Lower leg skin (tissue), 4 donors: ENCODE measurements at places on chromosomes 3 and 15.

DNA sequence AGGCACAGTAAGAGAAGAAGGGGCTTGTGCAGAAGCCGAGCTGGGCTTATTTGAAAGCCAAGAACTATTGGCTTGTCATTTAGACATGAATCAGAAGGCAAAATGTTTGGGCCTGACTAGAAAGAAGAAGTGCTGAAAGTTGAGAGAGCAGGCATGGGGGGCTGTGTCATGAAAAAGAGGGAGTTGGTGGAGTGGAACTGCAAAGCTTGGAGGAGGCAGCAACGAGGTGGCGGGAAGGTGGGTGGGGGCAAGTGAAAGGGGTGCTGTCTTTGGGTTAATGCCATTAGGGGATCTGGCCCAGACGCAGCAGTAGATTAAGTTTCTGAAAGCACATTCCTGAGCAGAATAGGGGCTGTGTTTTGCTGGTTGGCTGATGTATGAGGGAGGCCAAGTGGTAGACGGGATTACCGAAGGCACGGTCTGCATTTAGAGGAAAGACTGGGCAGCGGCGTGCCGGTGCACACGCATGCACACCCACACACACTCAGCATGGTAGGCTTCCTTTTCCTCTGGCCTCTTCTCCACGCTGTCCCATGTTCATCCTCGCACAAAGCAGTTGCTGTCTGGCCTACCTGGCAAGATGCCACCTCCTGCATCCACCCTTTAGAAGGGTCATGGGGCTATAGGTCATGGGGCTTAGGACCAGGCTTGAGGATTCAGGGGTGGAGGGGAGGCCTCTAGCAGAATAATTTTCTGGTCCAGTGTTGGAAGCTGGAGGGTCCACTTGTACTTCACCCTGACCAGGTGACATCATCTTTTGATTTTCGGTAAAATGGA is 43.0 kb downstream of the BOC start:
- no peak for DNase-seq

- peak; percentile 97 for DNase-seq
These were observed 23.2 kb downstream of the RPLP1 start for GRCh38 chr15:69475769-69476358.

DNA sequence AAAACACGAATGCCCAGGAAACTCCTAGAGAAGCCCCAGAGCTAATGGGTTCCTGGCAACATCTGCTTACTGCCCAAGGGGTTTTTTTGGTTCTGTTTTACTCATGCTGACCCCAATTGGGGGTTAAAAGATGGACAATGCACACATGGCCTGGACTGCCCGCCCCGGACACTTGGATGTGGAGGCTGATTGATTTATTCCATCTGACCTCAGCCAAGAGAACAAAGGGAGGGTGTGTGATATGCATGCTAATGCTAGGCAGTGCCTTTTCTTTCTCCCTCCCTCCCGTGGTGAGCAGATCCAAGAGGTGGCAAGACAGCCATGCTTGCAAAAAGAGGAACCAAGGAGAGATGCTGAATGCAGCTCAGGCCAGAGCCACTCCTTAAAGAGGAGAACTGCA is 3.3 kb upstream of the LRTM1 start:
- no peak for DNase-seq

DNA sequence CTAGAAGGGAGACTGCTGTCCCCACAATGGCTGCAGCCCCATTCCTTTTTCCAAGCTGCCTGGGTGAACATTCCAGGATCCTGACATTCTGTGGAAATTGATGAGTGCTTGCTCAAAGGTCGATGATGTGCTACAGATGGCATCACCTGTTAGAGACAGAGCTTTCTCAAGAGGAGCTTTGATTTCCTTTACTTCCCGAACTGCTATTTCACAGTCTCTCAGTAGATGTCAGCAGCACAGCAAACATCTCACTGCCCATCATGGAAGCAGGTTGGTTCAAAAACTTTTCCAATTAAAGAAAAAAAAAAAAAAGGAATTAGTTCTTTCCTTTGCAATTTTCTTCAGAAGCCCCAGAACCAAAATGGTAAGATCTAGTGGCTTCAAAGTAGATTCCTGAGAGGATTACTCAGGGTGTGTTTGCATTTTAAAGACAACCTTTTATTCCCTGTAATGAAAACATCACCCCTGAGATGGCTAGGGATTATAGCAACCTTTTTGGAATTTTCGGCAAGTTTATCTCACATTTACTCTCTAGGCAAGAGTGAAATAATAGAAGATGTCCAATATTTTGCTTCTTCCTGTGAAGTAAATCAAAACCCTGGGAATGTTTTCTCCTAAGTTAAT is 44.8 kb downstream of the POLR2M start:
- DNase-seq, result no peak

GRCh38 chr15:100175406-100176114 is 166.2 kb downstream of the ADAMTS17 start:
- DNase-seq, result peak; percentile 48
